ENCODE measurements at places on chromosomes 11 and 22. TPM values are rescaled to one million over a fixed set of nuclear protein-coding genes. Genes with fewer than 3 reads are reported as not detected.

SERPING1 gene
- total RNA-seq: 479 TPM

SLC22A8 gene
- not detected for total RNA-seq

CDC42EP1 gene
- 43.0 TPM for total RNA-seq

DNA sequence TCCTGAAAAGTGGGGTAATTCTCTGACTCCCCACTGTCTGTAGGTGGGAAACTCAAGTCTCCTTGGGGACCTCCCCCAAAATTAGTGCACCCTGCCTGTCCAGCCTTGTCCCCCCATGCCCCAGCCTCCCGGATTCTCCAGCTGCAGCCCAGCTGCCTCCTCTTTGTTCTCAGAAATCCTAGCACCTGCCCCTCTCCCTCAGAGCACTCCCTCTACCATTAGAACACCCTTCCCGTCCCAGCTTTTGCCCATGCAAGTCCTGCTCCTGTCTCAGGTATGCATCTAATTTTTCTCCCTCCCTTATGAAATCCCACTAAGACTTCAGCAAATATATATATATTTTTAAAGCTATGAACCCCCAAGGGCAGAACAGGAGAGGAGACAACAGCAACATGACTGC lies 37.3 kb downstream of the LRFN4 start:
- DNase-seq: no peak

DNA sequence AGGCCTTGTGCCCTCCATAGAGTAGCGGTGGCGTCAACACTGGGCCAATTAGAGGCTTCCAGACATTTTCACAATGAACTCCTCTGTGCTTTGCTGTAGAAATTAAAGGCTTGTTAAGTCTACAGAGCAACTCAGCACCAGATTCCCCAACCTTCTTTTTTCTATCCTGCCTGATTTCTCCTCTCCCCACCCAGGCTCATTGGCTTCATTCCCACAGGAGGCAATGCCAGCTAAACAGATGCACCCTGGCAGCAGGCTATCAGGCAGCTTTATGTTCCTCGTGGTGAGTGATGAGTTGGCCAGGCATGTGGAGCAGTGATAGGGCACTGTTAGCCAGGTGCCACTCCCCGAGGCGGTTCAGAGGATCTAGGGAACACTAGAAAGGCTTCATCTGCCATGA lies 4.8 kb downstream of the DIXDC1 start:
- no peak for DNase-seq

DNA sequence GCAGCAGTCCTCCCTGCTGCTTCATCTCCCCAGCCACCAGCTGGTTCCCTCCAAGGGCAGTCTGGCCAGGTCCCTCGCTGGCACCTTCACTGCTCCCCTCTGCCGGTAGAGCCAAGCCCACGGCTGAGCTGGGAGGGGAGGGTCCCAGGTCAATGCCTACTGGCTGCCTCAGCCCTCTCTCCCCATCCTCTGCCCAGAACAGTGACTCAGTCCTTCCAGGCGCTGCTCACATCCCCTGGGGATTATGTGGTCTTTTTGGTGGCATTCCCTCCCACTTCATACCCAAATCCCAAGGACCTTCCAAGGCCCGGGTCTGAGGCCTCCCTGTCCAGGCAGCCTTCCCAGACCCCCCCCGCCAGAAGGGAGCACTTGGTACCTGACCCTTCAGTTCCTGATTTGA lies 44.9 kb downstream of the WNT7B start:
- DNase-seq: no peak

- no peak for DNase-seq
Observed at GRCh38 chr22:46829117-46829891, 66.9 kb downstream of the TBC1D22A start.

DNA sequence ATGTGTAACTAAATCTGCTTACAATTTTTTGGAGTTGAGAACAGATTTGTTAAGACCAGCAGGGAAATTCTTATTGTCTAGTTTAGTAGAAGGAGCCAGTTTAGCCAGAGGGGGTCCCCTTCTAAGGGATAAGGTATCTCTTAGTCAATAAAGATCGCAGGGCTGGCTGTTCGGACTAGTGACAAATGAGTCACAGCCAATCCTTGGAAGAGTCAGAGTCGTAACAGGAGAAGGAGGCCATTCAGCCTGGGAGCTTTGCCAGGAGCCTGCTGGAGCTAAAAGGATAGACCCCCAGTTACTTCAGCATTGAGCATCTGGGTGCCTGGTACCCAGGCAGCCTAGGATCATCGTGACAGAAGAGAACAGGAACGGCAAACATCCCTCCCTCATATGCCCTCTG lies 191.6 kb upstream of the ARHGAP20 start:
- DNase-seq: no peak

DNA sequence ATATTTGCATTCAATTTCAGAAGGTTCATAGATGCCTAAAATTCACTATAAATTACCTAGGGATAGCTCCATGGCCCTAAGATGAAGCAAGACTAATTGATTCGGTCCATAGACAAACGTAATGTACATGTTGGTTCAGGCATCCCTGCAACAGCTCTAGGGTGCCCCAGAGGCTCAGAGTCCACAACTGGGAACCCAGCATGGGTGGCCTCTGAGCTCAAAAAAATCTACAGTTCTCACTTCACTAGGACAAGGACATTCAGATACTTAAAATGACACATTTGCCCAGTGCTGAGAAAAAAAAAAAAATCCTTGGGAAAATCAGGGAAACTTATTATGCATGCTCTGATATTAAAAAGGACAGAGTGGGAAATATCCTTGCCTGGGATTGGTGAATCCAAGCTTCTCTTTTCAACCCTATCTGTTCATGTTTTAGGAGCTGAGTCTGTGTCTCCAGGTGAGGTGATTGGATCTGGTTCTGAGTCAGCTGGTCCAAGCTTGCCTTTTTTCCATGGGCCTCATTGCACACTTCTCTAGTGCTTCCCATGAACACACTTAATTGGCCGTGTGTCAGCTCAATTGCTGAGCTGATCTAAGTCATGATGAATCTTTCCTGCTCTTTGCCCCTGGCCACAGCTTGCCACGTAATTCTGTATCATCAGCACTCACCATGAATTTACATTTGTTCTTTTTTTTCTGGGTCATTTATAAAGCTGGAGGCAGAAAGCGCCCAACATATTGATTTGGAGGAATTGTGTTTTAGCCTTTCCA lies 116.3 kb upstream of the RCN1 start:
- no peak for DNase-seq

DNA sequence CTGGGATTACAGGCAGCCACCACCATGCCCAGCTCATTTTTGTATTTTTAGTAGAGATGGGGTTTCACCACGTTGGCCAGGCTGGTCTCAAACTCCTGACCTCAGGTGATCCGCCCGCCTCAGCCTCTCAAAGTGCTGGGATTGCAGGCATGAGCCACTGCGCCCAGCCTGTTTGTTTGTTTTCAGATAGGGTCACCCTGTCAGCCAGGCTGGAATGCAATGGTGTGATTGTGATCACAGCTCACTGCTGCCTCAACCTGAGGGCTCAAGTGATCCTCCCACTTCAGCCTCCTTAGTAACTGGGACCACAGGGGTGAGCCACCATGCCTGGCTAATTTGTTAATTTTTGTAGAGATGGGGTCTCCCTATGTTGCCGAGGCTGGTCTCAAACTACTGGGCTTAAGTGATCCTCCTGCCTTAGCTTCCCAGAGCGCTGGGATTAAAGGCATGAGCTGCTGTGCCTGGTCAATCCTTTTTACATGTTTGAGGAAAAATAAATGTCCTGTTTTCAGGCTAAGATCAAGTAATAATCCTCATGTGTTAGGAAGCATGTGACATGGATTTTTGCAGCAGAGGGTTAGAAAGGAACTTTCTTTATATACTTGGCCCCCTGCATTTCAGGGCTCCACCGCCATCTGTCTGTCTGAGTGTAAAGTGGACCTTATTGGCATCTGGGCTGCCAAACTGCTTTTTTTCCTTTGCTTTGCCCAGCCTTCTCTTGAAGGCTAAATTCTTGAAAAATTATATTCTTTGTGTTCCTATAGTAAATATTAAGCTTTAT lies 4.8 kb upstream of the SLC3A2 start:
- DNase-seq: no peak

GRCh38 chr11:46698597-46698996 lies 1.8 kb downstream of the ARHGAP1 start:
- DNase-seq: no peak

DNA sequence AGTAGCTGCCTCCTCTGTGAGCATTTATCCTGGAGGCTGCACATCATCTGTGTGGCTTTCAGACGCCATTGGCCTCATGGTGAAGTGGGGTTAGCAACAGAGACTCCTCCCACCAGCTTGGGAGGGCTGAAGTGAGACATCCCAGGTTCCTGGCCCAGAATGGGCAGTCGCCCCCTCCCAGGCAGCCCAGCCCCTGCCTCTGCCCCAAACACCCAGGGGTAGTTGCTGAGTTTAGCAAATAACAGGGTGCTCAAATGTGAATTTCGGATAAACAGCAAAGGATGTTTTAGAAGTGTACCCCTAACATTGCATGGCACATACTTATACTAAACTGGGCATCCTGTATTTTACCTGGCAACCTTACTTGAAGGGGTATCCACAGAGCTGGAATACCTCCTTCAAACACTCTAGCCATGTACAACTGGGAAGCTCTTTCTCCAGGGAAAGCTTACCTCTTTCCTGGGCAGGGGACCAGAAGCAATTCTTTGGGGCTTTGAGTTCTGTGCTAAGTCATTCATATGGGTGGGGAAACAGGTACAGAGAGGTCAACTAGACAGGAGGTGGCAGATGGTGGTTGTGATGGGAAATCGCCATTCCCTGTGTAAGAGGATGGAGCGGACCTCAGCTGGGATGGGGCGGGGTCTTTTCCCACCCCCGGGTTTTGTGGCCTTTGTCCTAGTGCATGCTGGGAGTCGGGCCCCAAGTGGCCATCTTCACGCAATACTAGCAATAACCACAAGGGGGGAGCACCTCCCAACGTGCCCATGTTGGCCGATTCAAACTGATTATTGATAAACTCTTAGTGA lies 19.3 kb downstream of the MTFP1 start:
- DNase-seq: no peak

- no peak for DNase-seq
Observed at GRCh38 chr22:42367980-42368378, 64.2 kb downstream of the NFAM1 start.
